ENCODE measurements at places on chromosomes 4 and X.
A peak's percentile ranks its signal among the peaks of the same experiment; 100 is the strongest.

DNA sequence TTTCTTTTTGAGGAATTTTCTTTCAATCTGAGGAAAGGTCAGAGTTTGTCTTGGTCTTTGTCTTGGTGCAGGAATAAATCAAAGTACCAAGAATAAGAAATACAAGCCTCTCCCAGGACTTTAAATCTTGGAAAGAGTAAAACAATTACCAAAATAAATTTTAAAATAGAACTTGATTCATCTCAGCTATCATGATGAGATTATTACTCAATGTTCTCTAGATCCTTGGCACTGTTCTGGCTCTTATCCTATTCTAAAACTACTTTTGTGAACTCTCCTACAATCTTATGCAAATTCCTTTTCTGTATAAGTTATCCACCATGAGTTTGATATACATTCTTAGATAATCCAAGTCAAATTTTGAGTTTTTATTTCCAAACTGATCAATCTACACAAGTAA lies 464.3 kb downstream of the PPARGC1A start:
- no peak for DNase-seq

- no peak for DNase-seq
These were observed 1.3 kb downstream of the LCORL start for GRCh38 chr4:18020145-18020670.

- no peak for DNase-seq
These were observed 141.0 kb downstream of the NSUN7 start for GRCh38 chr4:40890764-40891163.

- no peak for DNase-seq
These were observed 36.0 kb downstream of the P2RY8 start for GRCh38 chrX:1500701-1501624.

DNA sequence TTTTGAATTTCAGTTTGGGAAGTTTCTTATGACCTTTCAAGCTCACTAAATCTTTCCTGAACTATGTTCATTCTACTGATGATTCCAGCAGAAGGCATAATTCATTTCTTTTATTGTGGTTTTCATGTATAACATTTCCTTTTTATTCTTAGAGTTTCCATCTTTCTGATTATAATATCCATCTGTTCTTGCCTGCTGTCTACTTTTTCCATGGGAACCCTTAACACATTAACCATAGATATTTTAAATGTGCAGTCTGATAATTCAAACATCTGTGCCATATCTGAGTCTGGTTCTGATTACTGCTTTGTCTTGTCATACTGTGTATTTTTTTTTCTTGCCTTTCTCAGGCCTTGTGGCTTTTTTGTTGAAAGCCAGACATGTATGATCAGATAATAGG lies 234.7 kb downstream of the COX7B2 start:
- DNase-seq: no peak

- DNase-seq: no peak
These were observed 863.6 kb downstream of the RPA4 start for GRCh38 chrX:97747346-97747745.

- no peak for DNase-seq
These were observed 58.6 kb downstream of the DDX60L start for GRCh38 chr4:168421671-168422070.

GRCh38 chrX:27995611-27996010 lies 14.4 kb upstream of the DCAF8L1 start:
- DNase-seq: no peak

DNA sequence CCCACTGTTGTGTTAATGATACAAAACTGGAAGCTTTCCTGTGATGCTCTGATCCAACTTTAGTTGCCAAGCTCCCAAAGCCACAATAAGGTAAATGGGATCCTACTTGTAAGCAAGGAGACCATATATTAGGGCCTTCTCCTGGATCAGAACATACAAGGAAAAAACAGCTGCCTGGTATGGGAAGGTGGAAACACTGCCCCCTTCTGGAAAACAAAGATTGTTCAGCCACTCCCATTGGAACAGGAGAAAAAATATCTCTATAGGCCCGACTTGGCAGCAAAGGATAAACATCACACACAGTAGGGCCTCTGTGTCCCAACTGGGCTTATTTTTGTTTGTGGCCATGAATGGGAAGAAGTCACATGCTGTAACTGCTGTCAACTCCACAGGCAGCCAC lies 166.5 kb downstream of the TBX22 start:
- no peak for DNase-seq

- no peak for DNase-seq
These were observed 474.5 kb downstream of the KLHL13 start for GRCh38 chrX:117641913-117642656.

GRCh38 chrX:7314425-7314824 lies 166.5 kb upstream of the PUDP start:
- no peak for DNase-seq

- no peak for DNase-seq
These were observed 63.7 kb upstream of the PDGFRA start for GRCh38 chr4:54165438-54165837.

DNA sequence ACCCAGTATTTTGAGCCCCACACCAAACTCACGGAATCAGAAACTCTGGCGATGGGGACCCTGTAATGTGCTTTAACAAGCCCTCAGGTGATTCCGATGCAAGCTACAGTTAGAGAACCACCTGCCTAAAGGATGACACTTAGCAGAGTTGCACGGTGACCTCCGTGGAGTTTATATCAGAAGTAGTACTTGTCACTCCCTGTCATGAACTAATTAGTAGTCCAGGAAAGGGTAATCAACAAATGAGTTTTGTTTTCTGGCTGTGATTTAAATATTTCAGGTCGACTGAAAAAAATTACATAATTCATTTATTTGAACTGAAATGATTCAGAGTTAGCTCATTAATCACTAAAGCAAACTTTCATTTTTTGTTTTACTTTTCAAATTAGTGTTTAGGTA lies 56.4 kb downstream of the TMA16 start:
- no peak for DNase-seq

- DNase-seq: peak; percentile 97
These were observed at the start of gene ZNF81 for GRCh38 chrX:47836164-47837072. TSS of gene ZNF81 (plus strand) at chrX:47836902. CDS start at chrX:47846268, 9,366 bp downstream.

DNA sequence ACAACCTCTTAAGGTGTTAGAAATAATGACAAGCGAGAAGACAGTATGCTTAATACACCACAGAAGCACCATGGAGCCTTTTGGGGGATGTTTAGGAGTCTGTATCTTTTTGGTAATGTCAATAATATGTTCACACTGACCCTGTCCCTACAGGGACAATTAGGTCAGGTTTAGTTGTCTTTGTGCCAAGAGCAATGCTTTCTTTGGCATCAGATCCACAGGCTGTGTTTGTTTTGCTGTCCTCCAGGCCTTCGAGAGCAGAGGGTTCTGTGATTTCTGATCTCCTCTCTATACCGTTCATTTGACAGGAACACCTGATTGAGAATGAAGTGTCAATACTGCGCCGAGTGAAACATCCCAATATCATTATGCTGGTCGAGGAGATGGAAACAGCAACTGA lies 153.8 kb downstream of the DCLK2 start:
- DNase-seq: no peak

DNA sequence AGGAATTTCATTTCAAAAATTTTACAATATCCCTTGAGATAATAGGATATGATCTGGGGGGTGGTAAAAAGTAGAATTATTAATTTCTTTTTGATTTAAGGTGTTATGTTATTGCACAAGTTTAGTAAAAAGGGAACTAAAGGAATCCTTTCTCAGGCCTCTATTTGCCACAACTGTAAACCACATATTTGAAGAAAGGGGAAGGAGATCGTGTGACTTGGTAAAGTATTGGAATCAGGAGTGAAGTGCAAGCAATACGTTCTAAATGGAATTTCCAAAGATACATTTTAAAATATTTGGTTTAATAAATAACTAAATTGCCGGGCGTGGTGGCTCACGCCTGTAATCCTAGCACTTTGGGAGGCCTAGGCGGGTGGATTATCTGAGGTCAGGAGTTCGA lies 35.3 kb upstream of the SCRG1 start:
- no peak for DNase-seq

DNA sequence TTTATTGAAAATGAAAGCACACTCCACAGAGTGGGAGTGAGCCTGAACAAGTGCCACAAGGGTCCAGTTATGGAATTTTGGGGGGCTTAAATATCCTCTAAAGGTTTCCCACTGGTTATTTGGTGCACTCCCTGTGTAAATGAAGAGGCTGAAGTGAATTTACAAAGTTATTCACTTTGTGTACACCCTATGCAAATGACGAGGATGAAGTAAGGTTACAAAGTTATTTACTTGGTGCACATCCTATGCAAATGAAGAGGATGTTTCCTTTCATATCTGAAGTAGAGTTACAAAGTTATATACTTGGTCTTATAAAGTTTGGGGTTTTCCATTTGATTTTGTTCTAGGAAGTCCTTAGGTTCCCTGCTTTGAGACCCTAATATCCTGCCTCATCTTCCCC lies 13.1 kb downstream of the NLRP2B start:
- DNase-seq: no peak

- DNase-seq: no peak
These were observed 19.1 kb downstream of the ARAP2 start for GRCh38 chr4:36224972-36225903.

GRCh38 chrX:72255445-72255844 lies 16.6 kb upstream of the ERCC6L start:
- DNase-seq: no peak

DNA sequence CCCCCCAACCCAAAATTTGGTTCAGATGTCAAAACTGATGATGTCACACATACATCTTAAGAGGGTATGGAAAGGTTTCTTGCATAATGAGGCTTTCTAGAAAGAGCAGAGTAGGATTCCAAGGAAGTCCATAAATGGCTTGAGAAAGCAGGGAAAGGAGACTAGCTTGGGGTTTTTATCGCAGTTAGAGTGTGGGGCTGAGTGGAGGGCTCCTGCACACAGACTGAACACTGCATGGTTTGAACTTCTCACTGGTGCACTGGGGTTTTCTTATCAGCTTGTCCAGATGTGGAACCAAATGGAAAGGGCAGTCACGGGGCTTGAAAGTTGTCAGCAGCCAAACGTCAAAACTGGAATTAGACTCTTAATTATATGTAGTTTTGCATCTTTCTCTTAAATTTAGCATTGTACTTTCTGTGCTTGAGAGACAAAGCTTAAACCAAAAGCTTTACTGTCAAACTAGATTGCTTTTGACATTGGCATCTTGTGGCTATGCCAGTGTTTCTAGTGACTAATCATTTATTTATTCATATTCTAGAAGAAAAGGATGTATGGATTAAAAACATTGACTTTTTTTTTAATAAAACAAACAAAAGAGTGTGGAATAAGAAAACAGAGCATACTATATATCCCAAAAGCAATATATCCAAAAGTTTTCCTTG lies 78.3 kb upstream of the STIM2 start:
- no peak for DNase-seq

DNA sequence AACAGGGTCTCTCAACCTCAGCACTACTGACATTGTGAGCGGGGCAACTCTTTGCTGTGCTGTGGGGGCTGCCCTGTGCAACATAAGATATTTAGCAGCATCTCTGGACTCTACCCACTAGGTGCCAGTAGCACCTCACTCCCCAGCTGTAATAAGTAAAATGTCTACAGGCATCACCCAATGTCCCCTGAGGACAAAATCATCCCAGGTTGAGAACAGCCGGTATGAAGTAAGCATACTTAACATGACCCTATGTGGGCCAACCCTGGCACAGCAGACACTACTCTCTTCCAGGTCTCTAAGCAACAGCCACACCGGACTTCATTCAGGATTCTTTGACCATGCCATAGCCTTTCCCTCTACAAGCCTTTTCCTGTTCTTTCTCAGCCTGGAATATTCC lies 10.5 kb upstream of the MGST2 start:
- no peak for DNase-seq

DNA sequence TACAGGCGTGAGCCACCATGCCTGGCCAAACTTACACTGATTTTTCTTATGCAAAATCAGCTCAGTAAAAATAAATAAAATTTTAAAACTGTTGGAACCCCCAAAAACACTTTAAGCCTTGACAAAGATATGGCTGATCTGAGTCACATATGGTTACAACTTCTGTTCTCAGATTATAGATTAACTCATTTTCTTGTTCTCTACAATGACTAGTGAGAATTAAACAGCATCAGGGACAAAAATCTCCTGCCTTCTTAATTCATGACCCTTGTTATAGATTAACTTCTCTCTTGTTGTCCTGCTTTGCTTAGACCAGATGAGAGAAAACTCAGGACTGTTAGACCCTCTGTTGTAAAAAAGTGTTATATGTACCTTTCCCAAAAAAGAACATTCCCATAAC lies 24.2 kb upstream of the EXOC1L start:
- DNase-seq: no peak

DNA sequence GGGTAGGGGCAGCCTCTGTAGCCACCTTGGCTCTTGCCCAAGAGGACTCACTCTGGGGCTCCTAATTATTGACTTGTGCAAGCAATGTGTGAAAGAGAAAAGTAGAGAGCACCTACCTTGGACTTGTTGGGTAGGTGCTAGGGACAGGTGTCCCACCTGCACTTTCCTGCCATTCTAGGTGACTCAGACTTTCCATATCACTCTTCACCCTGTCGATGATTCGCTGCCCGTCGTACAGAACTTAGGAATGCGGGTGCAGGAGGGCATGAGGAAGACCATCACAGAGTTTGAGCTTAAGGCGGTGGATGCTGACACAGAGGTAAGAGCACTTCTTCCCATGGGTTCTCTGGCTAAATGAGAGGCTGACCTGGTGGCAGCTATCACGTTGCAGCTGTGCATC lies 87.3 kb upstream of the ANXA3 start:
- DNase-seq: no peak

GRCh38 chr4:156956826-156957368 lies 14.7 kb downstream of the PDGFC start:
- no peak for DNase-seq

DNA sequence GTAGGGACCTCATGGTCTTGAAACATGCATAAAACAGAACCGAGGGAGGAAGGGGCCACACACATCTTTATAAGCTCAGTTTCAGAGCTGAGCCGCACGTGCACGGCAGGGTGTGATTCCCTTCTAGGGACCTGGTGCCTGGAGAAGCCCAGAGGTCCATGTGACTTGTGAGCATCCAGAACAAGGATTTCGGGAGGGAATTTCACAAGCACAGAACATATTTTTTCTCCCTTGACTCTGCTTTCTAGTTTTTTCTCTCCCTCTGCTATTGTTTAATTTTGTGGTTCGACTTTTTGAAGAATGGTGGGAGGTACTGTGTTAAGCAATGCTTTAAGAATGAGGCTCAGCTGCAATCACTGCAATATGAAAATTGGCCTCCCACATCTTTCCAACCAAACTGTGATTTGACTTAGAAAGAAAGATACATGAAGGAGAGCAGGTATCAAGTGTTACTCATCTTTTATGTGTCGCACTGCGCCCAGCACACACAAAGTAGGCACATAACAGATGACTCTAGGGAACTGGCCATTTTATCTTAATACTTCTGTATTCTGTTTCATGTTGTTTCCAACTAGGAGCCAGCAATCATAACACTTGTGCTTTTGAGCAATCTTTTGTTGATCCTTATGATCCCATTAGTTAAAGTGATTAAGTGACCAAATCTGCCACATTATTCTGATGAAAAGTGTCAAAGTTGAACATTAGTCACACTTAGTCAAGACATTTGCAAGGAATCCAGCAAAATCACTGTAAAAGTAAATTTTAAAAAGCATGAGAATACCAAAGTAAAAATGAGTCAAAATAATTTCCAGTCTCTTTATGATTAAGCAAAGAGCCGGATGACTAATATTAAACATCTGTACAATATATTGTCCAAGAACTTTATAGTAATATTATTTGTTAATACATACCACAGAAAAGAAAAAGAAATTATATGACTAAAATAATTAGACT lies 86.4 kb downstream of the SHISA3 start:
- DNase-seq: no peak

All from heart left ventricle (tissue), 16 donors.